Right atrium auricular region (tissue), 2 donors: ENCODE measurements at places on chromosomes 16 and 17. TPM values are rescaled to one million over a fixed set of nuclear protein-coding genes. Genes with fewer than 3 reads are reported as not detected.

Gene TMEM132E
- 0.24 TPM for total RNA-seq

Gene CSF3
- total RNA-seq: 1.3 TPM

Gene WFDC1
- 0.59 TPM for total RNA-seq

Gene AOC3
- 10.3 TPM for total RNA-seq

Gene ACSM2A
- not detected for total RNA-seq

Gene CDC42EP4
- total RNA-seq: 35.4 TPM
